ENCODE measurements at places on chromosomes 2 and 18.

- no peak for DNase-seq
These were observed 159.4 kb downstream of the AGPS start for GRCh38 chr2:177551989-177552421.

DNA sequence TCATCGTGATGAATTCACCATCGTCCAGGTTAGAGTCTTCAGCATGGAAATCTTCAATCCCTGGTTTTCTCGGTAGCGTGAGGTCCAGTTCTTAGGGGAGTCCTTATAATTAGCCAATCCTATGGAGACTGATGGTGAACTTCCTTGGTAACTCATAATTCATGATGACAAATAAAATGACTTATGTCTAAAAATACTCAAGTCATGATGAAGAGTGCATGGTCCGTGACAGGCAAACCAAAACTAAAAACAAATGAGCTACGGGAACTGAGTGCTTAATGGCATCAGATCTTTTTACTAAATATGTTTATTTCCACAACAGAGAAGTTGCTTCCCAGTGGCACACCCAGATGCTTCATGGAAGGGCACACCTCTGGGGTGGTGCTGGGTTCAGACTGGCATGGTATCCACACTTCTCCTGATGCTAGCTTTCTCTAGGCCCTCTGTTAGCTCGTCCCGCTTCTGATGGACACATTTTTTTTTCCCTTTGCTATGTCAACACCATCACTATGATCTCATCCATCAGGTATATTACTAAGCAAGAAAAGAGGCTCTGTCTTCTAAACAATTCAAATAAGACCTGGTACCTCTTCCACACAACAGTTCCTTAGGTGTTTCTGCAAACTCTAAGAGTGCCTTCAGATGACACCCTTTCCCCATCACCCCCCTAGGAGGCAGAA is 92.8 kb upstream of the NEDD4L start:
- no peak for DNase-seq

- no peak for DNase-seq
These were observed 26.9 kb downstream of the MEMO1 start for GRCh38 chr2:31983762-31984467.

- DNase-seq: no peak
These were observed 416.5 kb upstream of the ZEB2 start for GRCh38 chr2:144936442-144936841.

DNA sequence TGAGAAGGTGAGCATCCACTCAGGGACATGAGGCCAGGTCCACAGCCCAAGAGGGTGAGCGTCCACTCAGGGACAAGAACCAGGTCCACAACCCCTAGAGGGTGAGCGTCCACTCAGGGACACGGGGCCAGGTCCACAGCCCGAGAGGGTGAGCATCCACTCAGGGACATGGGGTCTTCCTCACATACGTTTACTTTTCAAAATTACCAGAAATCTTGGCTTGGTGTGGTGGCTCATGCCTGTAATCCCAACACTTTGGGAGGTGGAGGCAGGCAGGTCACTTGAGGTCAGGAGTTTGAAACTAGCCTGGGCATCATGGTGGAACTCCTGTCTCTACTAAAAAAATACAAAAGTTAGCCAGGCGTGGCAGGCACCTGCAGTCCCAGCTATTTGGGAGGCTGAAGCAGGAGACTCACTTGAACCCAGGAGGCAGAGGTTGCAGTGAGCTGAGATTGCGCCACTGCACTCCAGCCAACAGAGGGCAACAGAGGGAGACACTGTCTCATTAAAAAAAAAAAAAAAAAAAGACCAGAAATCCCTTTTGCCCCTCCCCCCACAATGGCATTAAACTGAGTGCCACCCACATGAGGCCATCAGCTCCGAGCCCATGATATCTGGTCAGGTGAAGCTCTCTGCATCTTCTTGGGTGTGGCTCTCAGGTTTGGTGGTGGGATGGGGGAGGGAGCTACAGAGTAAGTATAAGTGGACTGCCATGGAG is 9.0 kb upstream of the MBP start:
- DNase-seq: no peak

DNA sequence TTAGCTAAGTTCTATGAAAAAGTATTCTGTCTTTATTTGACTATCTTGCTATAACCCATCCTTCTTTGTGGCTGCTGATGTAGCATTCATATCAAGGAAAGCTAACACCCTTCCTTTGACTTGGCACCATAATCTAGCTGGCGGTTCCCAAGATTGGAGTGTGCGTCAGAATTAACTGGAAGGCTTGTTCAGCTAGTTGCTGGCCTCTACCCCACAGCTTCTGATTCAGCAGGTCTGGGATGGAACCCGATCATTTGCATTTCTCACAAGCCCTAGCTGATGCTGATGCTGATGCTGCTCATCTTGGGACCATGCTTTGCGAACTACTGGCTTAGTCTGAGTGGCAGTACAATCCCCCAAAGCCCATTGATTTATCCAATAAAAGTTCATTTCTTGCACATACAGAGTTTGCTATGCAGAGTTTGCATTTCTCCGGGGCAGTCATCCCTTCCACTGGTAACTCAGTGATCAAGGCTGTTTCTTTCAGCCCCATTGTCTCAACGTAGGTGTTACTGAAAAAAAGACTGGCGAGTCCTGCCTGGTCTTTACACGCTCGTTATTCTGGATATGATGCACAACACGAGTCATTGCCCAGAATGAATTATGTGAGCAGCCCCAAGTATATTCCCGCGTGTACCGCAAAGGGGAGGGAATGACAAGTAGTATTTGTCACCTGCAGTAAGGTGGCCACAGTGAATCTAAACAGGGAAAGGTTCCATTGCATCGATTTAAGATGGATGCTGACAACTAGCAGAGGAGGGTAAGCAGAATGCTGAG is 96.5 kb downstream of the ZNF532 start:
- no peak for DNase-seq

GRCh38 chr2:230905448-230906421 is 19.3 kb downstream of the GPR55 start:
- DNase-seq: no peak

GRCh38 chr2:101162561-101163330 is 11.6 kb upstream of the TBC1D8 start:
- no peak for DNase-seq

- DNase-seq: no peak
These were observed 53.5 kb downstream of the MEP1B start for GRCh38 chr18:32243358-32243757.

DNA sequence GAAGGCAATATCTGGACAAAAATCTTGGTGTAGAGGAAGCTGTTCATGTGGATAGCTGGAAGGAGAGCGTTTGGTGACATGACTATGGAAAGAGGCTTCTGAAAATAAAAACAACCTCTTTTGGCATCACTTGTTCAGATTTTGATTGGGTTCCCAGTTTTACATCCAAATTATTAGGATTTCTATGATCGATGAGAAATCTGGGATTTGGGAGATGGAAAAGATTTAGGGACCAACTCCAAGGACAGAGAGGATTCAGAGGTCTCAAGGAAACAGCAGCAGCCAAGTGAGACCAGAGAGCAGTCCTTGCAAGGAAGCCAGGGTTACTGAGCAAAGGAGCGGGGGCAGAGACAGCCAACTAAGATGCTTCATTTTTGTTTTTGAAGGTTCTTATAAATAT is 441.7 kb downstream of the TRIB2 start:
- no peak for DNase-seq

DNA sequence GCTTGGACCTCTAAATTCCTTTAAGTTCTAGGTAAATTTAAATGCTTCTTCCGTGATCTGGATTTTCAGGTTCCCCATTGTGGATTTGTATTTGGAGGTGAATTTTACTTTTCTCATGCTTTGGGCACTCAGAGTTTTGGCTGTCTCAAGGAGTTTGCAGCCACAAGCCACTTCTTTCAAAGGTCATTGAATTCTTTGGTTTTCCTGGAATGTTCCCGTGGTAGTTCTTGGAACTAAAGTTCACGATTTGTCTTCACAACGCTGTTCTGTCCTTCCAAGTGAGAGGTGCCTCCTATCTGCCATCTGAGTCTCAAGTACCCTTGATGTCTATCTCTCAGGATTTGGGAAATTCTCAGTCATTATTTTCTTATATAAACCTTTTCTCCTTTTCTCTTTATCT is 1438.7 kb upstream of the ZEB2 start:
- DNase-seq: no peak

DNA sequence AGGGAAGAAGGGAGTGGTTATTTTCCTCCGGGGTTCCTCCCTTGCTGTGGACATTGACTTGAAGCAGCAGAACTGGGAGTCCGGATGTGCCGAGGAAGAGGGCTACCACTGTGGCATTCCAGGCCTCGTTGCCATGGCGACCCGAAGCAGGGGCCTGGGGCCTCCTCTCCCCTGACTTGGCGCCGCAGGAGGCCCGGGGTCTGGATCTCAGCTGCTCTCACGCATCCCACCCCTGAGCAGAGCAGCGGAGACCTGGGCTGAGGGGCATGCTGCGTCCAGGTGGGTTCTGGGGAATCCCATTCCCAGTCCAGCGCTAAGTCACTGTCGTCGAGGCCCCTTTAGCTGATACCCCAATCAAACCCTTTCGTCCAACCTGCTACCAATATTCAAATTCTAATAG is 100.2 kb downstream of the BCL11A start:
- DNase-seq: no peak

DNA sequence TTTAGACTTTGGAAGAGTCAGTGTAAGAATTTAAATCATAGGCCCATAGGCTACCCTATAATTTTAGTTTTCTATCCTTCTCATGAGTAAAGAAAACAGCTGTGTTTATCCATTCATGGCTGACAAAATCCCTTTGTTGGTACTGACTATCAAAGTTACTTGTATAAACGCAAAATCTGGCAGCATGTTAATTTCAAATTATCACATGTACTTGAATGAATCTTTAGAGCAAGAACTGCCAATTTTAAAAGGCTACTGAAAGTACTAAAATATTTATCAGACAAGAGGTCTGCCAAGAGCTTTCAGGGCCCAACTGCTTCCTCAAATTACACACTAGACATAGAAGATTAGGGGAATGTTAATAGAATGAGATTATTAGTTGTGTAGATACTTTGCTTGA is 66.6 kb downstream of the MYL12B start:
- DNase-seq: no peak

DNA sequence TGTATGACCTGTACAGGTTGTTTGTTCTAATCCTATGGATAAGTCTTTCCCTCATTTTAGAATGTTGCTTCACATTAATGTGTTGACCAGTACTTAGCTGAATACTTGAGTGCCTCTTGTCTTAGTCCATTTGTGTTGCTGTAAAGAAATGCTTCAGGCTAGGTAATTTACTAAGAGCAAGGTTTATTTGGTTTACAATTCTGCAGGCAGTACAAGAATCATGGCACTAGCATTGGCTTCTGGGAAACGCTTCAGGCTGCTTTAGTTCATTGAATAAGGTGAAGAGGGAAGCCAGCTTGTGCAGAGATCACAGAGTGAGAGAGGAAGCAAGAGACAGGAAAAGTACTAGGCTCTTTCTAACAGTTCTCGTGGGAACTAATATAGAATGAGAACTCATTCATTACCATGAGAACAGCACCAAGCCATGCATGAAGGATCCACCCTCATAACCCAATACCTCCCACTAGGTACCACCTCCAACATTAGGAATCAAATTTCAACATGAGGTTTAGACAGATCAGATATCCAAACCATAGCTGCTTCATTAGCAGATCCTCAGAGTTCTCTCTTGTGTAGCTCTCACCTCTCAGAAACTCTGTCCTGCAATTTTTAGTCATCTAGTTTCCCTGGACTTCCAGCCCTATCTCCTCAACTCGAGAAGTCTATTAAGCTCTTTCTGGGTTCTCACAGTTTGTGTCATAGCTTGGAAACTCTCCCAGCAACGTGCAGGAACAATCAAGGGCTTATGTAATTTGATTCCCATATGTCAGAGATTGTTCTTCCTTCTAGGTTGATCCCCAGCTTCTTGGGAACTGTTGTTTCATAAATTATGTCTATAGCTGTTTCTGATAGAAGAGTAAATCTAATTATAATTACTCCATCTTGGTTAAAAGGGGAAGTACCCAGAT is 2082.3 kb upstream of the CELF4 start:
- peak; percentile 34 for DNase-seq

DNA sequence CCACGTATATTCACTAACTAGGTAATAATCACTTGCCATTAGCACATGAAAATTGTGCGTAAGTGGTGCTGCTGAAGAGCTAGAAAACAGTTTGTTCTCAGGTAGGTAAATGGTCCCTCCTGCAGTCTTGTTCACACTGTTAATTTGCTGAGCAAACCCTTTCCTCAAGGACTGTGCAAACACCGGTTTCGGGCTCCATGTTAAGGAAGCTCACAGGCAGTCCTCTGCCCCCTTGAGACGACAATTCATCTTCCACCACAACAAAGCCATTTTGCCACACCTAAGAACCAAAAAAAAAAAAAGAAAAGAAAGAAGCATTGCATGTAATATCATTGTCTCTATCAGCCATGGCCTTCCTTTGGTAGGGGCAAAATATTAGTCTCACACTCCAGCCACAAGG is 193.9 kb downstream of the BCL11A start:
- no peak for DNase-seq

DNA sequence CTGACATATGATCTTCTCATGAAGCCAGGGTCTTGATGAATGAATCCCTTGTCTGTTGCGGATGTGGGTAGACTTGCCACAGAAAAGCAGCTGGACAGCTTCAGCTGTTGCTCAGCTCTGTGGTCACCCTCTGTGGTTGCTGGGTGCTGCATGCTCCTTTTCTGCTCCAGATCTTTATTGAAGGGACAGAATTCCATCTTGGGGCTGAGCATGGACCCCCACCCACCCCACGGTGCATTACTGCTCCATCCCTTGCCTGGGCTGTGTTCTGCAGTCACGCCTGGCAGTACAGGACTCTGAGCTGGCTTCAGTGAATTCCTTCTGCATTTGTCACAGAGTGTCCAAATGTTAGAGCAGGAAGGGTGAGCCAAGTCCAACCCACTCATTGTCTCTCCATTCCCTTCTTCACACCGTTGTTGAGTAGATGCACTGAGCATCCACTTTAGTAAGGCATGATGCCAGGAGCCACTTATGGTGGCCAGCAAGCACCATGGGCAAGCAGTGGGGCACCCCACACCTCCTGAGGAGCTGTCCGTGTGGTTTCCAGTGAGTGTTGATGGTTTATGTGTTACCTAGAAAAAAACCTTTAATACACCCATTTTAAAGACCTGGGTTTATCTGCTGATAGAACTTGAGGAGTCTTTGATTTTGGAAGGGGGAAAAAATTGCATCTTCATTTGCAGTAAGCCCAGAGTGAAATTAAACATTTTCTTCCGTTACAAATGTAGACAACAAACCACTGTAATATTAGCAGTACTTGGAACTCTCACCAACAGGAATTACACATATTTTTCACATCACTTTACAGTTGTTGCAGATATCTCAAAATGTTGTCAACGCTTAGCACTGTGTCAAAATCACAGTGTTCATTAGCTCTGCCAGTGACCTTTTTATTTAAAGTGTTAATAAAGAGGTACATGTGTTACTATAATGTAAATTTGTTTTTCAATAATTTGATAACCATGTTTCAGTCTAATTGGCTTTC is 14.7 kb upstream of the ITGB6 start:
- DNase-seq: no peak

GRCh38 chr2:220143336-220143735 is 515.9 kb downstream of the SLC4A3 start:
- no peak for DNase-seq

GRCh38 chr18:12305930-12306629 is 2.0 kb upstream of the TUBB6 start:
- no peak for DNase-seq

GRCh38 chr18:69259282-69259681 is 141.4 kb upstream of the DOK6 start:
- no peak for DNase-seq
